ENCODE measurements at places on chromosomes 11 and 22.
A peak's percentile ranks its signal among the peaks of the same experiment; 100 is the strongest.

GRCh38 chr11:124662106-124662505 lies 11.4 kb downstream of the SIAE start:
- no peak for DNase-seq

DNA sequence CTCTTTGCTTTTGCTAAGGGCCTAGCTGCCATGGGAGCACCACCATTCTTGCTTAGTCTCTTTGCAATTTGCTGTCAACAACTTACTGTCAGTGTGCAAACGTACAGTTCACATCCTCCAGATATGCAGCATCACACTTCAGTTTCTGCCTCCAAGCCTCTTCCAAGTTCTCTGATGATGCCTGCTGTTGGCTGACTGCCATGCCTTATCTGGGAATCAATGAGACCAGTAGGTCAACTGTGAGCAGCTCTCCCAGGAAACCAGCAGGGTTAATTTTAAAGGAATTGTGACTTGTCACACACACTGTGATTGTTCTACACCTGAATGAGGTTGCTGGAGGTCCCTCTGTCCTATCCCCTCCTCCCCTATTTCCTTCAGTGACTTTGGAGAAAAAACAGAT lies 56.0 kb downstream of the COPB1 start:
- peak; percentile 43 for DNase-seq

GRCh38 chr22:46242076-46242475 lies 8.0 kb downstream of the CDPF1 start:
- DNase-seq, result no peak

- no peak for DNase-seq
Measured at GRCh38 chr11:129021295-129021694, 78.6 kb upstream of the TP53AIP1 start.

- DNase-seq, result no peak
Measured at GRCh38 chr11:65415499-65416340, 6.9 kb upstream of the NEAT1 start.

DNA sequence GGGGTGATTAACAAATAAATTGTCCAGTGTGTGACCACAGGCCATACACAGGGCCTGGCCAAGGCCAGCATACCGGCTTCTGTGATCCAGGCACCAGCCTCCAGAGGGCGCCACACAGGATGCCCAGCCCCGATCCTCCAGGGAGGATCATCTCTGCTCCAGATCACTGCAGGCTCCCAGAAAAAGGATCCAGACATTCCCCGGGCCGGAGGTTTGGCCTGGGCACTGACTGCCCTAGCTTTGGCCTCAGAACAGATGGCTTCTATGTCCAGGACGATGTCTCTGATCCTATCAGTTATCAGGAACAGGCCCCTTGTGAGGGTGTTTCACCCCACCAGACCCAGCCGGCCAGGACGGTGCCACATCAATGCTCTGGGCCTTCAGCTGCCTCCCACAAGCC lies 74.5 kb upstream of the LMO1 start:
- no peak for DNase-seq

Data from NCI-H226 (cell line).